GM06990 (cell line): ENCODE measurements at places on chromosomes 1 and 21.

DNA sequence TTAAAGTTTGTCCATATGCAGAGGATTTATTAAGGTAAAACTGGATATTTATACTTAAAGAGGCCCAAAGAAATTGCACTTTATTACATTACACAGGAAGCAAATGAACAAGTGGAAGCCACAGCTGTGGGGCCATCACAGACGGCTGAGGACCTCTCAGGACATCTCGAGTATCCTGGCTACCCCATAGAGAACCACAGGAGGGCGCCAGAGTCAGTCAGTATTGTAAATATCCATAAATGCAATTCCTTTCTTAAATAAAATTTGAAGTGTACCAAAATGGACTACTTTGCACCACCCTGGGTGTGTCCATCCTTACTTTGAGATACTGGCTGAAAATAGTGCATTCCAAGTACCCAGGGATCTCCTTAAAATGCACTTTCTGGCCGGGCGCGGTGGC lies 257.2 kb downstream of the MRPL39 start:
- no peak for DNase-seq

- no peak for DNase-seq
Observed at GRCh38 chr1:209815490-209815889, 9.5 kb upstream of the IRF6 start.

- no peak for DNase-seq
Observed at GRCh38 chr1:193542690-193543089, 356.3 kb upstream of the B3GALT2 start.

DNA sequence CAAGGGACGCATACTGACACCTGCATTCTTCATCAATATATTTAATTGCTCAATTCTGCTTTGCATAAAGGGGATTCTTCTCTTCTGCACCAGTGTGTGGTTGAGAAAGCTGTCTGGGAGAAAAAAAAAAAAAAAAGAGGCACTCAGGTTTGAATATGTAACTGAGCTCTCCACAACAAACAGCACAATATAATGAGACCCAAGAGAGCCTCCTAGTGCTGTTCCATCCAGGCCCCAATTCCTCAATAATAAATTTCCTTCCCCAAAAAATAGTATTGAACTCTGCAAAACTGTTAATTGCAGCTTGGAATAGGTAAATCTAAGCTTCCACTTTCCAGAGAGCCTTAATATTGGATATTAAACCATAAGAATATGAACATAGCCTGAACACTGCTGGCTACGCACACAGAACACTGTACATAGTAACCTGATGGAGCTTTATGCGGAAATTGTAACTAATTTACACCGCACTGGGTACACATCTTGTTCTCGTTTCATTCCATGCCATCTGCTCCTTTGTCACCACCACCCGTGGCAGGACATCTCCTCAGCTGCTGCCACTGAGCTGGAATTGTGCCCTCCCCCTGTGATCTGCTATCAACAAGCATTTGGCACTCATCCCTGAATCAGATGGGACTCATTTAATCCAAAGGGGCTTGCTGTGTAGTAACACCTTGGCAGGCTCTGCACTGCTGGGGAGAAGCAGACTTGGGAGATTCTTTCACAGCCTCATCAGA lies 272.0 kb downstream of the HHIPL2 start:
- no peak for DNase-seq
